ENCODE measurements at places on chromosomes 2 and 18.
A peak's percentile ranks its signal among the peaks of the same experiment; 100 is the strongest.

GRCh38 chr2:19104503-19104902 is 253.9 kb downstream of the OSR1 start:
- no peak for DNase-seq

DNA sequence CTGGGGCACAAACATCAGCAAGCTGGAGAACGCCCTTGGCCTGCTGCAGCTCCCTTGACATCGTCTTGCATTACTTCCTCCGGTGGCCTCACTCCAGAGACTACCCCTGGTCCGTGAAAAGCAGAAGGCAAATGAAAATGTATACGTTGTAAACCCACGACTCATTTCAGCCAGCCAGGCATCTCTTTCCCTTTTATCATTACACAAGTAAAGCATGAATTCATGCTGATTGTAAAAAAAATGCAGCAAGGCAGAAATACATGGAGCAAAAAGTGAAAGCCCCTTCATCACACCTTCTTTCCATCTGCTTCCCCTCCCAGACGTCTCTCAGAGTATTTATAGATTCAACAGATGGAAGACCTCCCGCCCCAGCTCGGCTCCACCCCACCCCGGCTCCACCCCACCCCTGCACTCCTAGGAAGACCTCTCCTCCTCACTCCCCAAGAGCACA is 41.6 kb upstream of the RALBP1 start:
- no peak for DNase-seq

GRCh38 chr2:118085173-118086023 is 2.9 kb upstream of the INSIG2 start:
- DNase-seq: no peak

- DNase-seq: peak; percentile 31
Measured at GRCh38 chr2:48144777-48145176, 238.5 kb upstream of the FBXO11 start.

DNA sequence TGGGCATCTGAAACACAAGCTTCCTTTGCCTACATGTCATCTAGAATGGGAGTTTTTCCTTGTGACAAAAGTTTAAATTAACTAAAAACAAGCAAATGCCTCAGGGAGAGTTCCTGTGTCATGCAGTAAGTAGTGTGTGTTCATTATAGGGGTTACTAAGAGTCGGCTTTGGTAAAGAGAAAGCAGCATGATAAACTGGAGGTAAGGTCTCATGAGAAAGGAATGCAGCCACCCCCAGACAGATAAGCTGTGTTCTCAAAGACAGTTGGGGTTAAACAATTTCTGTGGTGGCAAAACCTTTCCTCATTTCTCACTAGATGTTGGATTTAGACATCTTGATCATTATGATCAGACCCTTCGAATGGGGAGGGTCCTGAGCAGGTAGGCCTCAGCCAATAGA is 129.7 kb downstream of the MAP4K4 start:
- DNase-seq: no peak

Measured in activated CD8-positive, alpha-beta T cell treated with anti-CD3 and anti-CD28 coated beads for 36 hours (primary cell).